Activated CD4-positive, alpha-beta T cell treated with anti-CD3 and anti-CD28 coated beads for 4 hours (primary cell): ENCODE measurements at places on chromosomes 2 and 18.

DNA sequence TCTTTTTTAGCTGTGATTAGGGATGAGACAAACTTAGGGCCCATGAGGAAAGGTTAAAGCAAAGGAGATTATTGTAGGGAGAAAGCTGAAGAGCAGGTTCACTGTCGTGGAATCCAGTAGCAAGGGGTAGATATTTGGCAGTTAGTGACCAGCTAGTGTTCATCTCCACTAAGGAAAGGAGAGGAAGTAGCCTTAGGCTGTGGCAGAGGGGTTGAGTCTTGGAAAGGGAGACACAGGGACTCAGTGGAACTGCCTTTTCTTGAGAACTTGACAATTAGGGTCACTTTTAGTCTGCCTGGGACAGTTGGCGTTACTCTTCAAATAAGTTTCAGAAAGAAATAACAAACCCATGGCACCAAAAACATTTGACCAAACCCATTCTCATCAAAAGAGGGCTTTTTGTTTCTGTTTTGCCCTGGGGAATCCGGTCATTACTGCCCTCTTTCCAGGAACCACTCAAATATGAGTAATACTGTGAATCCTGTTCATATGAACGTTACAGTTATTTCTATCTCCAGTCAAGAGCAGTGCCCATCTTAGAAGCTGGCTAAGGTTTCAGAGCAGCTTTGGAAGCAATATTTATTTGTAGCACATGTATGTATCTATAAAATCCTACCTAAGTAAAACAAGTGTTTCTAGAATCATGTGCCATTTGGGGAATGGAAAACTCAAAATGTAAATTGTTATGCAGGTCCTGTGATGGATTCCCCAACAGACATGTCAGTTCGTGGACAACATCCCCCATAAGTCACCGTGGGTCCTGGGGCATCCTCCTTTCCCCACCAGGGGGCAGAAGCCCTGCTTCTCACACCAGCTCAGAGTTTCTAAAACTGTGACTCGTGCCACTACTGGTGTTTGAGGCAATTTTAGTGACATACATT, 77.3 kb upstream of the PHLPP1 start:
- DNase-seq = peak; percentile 46

- no peak for DNase-seq
These were observed 16.0 kb upstream of the B3GNT7 start for GRCh38 chr2:231379266-231380215.

- no peak for DNase-seq
These were observed 12.0 kb upstream of the GALNT14 start for GRCh38 chr2:31150120-31150670.

DNA sequence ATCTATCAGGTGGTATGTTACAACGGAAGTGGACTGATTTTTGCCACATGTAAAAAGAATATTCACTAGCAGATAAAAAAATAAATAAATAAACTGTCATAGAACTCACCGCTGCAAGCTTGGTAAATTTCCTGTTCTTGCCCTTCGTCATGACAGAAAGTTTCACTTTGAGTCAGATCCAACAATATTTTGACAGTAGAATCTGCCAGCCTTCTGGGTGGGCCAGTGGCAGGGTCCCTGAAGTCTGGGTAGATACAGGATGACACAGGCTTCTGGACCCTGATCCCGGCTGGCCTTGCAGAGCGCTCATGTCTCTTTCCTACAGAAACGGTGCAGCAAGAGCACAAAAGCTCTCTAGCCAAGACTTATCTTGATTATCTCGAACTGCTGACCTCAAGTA, 97.8 kb upstream of the PMAIP1 start:
- no peak for DNase-seq

- DNase-seq = no peak
These were observed 29.2 kb upstream of the DLX2 start for GRCh38 chr2:172131713-172132555.

DNA sequence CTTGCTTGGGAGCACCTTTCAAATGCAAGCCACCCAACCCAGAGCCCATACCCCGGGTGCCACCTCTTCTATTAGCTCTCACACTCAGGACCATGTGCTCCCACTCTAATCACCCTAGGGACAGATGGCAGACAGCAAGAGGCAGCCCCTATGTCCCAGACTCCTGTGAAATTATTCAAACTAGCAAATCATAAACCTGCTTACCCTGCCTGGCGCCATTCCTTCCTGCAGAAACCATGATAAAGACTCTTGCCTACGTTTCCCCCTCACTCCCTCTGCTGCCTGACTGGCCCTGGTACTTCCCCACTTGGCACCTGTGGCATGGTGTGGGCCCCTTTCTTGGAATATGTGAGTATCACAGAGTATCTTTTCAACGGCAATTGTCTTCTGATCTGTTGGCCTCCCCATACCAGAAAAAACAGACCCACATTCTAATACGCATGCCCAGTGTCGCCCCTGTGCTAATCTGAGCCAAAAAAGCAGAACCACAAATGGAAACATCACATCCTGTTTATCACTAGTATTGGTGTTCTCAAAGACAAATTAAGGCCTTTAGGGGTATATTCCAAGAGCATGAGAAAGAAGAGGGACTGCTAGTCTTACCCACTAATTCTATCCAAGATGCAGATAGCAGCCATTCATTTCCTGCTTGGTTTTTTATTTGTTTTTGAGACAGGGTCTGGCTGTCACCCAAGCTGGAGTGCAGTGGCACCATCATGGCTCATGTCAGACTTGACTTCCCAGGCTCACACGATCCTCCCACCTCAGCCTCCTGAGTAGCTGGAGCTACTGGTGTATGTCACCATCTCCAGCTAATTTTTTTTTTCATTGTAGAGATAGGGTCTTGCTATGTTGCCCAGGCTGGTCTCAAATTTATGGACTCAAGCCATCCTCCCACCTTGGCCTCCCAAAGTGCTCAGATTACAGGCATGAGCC, 44.1 kb upstream of the TTC39C start:
- DNase-seq = peak; percentile 72

DNA sequence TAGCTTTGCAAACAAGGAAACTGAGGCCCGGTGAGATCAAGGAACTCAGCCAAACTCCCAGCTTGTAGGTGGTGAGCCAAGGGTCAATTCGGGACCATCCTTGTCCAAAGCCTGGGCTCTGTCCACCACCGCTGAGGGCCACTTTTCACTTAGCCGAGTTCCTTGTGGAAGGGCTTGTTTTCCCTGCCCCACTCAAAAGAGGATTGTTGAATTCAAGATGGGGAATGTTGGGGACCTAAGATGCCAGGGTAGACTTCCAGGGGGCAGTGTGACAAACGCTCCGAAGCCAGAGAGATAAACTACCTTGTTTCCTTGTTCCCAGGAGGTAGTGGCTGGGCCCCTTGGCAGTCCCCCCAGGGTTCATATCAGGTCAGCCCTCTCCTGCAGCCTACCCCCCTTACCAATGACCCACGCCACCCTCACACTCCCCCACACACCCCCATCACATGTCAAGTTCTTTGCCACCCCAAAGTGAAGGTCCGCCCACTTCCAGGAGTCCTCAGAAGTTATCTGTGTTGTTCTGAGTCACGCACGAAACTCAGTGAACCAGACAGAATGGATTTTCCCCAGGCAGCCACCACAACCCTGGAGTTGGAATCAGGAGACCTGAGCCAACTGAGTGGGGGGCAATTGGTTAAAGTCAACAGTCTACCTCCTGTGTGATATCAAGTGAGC, 10.3 kb upstream of the ATOH8 start:
- DNase-seq = no peak

DNA sequence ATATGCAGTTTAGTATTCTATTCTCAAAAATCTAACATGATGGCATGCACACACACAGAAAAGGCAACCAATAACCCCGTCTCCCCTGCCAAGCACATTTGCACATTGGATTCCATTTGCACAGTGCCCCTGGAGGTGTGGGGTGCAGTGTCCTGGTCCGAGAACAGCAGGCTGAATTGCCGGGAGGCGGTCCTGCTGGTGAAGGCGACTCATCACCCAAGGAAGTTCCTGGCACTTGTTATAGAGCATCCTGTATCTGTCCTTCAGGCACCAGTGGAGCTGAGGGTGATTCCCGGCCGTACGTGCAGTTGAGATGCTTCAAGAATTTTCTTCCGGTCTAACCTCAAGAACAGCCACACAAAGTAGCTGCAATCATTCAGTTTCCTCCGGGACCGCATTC, 73.0 kb upstream of the RAB12 start:
- DNase-seq = no peak

DNA sequence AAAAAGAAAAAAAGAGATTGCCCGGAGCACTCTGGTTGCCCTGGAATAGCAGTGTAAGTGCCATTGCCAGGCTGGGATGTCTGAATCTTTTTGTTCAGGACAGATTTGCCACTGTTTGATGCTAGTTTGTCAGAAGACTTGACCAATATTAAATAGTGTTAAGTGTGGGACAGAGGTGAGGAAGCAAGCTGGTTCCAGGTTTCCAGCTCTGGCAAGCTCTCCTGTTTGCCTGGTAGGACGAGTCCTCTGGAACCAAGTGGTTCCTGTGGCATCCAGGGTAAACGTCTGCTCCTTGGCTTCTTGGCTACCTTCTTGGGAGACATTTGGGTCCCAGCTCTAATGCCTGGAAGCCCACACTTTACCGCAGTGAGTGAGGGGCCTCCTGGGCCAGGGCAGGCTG, 20.8 kb upstream of the IGFBP5 start:
- DNase-seq = no peak

DNA sequence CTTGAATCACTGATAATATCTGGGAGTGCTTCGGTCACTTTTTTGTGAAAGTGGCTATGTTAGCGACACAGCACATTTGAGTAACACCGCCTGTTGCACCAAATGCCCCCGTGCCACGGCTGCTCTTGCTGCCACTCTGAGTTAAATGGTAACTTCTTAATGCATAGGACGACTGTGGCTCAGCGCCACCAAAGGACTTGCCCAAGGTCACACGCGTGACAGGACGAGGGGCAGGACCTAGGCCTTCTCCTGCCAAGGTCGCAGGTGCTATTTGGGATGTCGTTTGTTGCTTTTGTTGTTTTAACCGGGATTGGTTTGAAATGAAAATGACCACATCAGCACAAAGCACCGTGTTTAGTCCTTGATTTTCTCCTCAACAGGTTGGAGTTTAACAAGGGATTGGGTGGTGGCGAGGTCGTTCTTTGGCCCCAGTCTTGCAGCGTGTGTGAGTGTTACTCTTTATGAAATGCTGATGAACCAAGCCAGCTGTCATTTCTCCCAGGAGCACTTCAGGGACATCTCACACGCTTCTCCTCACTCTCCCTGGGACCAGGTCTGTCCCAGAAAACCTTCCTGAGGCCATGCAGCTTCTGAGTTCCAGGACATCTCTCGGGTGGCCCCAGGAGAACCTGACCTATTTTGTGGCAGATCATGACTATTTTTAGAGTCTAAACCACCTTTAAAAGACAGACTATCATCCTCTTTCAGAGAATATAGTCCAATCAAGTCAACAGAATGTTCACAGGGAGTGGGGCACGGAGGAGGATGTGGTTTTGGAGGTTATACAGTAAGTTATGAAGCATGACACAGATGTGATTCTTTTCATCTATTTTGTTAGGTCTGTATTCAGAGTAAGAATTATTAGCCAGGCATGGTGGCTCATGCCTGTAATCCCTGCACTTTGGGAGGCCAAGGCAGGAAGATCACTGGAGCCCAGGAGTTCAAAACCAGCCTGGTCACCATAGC, 49.9 kb downstream of the MTCL1 start:
- DNase-seq = peak; percentile 20

DNA sequence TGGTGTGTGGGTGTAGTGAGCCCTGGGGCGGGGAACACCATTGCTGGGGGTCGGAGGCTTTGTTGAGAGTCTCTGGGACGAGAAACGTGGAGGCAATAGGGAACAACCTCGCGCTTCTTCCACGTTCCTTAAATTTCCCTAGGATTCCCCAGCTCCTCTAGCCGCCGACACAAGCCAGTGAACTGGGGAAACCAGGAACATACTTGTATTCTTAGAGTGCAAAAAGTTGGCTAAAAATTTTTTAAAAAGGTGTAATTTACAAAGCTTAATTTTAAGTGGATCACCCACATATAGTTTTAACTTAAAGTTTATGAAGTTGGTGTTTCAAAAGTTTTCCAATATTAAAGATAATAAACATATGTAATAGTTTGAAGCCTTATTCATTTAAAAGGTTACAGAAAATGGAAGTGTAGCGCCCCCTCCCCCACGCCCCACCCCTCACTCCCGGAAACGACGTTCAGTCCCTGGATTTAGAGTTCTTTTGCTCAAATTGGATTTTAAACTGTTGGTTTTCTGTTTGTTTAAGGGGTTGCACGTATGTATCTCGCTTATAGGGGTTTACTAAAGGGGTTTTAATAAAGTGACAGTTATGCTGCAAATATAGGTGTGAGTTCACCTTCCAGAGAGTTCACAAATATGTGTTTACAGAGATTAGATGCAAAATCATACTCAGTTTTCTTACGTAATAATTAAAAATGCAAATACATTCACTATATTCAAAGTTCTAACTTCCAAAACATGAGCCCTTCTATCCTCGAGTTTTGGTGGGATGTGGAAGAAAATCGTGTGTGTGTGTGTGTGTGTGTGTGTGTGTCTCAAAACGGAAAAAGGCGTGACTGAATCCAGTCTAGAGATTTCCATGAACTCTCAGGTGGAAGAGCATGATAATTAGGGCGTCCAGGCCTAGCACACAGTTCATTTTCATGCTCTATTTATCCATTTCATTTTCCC, 872 bp downstream of the DSG2 start:
- no peak for DNase-seq

DNA sequence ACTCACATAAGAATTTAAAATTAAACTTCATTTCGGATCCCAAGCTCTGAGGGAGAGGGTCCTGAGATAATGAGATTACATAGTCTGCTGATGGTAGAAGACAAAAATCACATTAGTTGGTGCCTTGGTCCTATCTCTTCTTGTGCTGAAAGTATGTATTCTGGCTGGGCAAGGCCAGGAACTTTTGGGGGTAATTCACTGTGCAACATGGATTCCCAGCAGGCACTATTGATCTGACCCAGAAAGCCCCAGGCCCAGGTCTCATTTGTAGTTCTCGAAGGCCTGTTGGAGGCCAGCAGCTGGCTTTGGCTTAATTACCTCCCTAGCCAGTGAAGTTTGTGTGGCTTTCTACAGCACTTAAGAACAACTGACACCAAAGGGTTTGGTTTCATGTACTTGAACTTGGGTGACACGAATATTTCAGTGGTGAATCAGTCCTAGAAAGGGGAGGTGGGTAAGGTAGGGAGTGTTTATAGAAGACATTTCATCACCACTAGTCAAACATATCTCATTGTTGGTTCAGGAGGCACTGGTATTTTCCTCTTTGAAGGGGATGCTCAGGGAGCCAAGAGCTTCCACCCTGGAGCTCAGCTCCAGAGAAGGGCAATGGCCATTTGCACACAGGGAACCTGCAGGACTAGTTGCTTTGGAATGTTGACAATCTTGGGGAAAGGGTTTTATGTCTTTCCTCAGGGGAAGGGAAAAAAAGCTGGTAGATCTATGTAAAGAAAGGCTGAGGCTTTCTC, 217.8 kb downstream of the OSR1 start:
- no peak for DNase-seq
